ENCODE measurements at places on chromosomes 11 and 22. TPM values are rescaled to one million over a fixed set of nuclear protein-coding genes. Genes with fewer than 3 reads are reported as not detected.

The C11orf97 gene
- not detected for total RNA-seq

The CRYBB2 gene
- not detected for total RNA-seq

GRCh38 chr11:132028380-132029240, 658.2 kb downstream of the NTM start:
- H3K4me1 ChIP-seq = no peaks in the 10 kb centered on the region
- no peak overlapping the region for H3K27ac ChIP-seq
- H3K36me3 ChIP-seq = no peaks in the 10 kb centered on the region
- H3K27me3 ChIP-seq = no peaks in the 10 kb centered on the region
- DNase-seq = no peak

GRCh38 chr22:40055143-40055883, 60.6 kb downstream of the FAM83F start:
- no peaks in the 10 kb centered on the region for H3K36me3 ChIP-seq
- DNase-seq = no peak
- peak overlapping the region; percentile 12 for H3K4me3 ChIP-seq

DNA sequence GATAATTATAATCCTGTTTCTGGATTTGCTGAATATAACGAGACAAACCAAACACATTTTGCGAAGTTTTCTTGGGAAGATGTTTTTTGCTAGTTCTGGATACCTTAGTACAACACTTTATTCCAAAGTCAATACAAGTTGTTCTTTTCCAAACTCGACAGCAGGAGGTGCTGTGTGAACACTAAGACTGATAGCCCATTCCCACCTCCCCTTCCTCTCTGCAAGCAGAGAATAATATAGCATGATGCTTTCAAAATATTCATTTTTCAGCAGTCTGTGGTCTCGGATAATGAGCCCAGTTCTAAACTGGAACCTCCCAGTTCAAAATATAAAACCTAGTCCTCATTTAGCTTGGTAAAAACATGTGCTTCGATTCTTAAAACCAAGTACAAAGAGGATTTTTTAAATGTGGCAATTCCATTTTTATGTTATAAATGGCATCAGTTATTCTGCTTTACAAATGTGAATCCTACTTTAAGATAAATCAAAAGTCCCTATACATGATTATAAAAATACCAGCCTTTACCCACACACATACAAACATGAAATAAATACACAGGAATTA, 129.1 kb downstream of the DCDC1 start:
- DNase-seq = peak; percentile 52
- H3K4me3 ChIP-seq = no peak overlapping the region
- H3K27ac ChIP-seq = no peak overlapping the region
- H3K36me3 ChIP-seq = no peaks in the 10 kb centered on the region
- H3K27me3 ChIP-seq = no peaks in the 10 kb centered on the region
- no peaks in the 10 kb centered on the region for H3K4me1 ChIP-seq

GRCh38 chr11:59552844-59553243, 41.5 kb downstream of the OR4D9 start:
- DNase-seq = no peak
- no peak overlapping the region for H3K27ac ChIP-seq
- peaks cover 2% of the 10 kb centered on the region for H3K27me3 ChIP-seq
- peaks cover 38% of the 10 kb centered on the region for H3K4me1 ChIP-seq
- no peak overlapping the region for H3K4me3 ChIP-seq

GRCh38 chr11:75786101-75786736, 17.6 kb downstream of the DGAT2 start:
- H3K4me3 ChIP-seq = no peak overlapping the region
- H3K4me1 ChIP-seq = no peaks in the 10 kb centered on the region
- H3K27ac ChIP-seq = no peak overlapping the region
- DNase-seq = no peak
- no peaks in the 10 kb centered on the region for H3K36me3 ChIP-seq

DNA sequence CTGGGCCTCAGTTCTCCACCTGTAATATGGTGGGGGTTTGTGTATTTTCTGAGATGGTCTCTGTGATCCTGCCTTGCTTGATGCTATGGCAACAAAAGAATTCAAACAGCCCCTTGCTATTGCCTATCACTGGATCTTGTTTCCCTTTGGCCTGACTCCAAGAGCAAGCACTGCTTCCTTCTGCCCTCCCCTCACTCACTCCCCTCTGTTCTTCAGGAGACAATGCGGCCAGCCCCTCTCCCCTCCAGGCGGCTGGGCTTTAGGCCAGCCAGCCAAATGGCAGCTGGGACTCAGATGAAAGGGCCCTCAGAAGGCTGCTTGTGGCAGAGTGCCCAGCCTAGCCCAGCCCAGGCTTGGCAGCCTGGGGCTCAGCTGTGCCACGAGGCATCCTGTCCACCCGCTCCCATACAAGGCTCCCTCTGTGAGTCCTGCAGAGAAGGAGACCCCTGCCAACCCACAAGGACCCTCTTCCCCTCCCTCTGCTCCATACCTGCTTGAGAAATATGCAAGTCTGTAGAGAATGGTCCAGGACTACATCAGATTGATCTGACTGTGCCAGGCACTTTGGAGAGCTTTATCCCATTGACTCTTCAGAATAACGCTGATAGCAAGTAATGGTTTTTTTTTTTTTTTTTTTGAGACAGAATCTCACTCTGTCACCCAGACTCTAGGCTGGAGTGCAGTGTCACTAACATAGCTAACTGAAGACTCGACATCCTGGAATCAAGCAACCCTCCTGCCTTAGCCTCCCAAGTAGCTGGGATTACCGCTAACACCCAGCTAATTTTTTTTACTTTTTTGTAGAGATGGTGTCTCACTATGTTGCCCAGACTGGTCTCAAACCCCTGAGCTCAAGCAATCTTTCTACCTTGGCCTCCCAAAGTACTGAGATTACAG, 7.6 kb upstream of the KCTD14 start:
- DNase-seq = no peak
- H3K4me1 ChIP-seq = no peaks in the 10 kb centered on the region
